ENCODE measurements at places on chromosomes 3 and 15.

GRCh38 chr15:87599616-87600015 lies 656.9 kb downstream of the NTRK3 start:
- DNase-seq, result no peak

DNA sequence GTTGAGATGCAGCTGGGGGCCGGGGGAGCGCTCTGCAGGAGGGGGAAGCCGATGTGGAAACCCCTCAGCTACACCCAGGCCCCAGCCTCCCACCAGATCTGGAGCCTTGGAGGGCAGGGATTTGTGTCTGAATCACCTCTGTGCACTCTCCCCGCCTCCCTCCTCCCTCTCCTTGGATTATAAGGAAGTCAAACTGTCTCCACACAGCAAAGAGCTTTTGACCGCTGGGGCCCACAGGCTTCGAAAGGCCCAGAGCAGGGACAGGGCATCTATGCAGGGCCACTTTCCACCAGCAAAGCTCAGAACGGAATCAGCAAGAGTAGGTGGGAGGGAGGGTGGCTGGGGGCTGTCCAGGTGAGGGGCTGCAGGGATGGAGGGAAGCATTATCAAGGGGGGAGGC lies 68.9 kb downstream of the IQSEC1 start:
- no peak for DNase-seq

GRCh38 chr15:66735909-66736305 lies 33.9 kb downstream of the SMAD6 start:
- no peak for DNase-seq

GRCh38 chr15:89429986-89430385 lies 66.4 kb downstream of the RHCG start:
- no peak for DNase-seq

GRCh38 chr3:194043516-194043915 lies 92.4 kb upstream of the HES1 start:
- DNase-seq, result no peak

GRCh38 chr15:83287541-83288027 lies 3.1 kb upstream of the BNC1 start:
- no peak for DNase-seq

DNA sequence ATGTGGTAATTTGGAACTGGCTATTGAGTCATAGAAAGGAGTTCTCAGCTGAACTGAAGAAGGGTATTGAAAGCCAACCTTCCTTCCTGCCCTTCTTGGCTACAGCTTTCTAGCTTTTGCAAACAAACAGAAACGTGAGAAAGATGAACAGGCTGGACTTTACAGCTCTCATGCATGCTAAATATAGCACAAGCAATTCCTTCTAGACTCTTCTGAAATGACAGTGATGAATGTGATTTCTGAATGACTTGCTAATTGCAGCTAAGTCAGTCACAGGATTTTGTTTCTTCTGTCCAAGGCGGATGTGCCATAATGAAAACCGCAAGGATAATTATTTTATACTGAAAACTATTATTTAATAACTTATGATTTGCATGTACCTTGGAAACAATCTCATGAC lies 36.3 kb downstream of the BCHE start:
- DNase-seq, result no peak

DNA sequence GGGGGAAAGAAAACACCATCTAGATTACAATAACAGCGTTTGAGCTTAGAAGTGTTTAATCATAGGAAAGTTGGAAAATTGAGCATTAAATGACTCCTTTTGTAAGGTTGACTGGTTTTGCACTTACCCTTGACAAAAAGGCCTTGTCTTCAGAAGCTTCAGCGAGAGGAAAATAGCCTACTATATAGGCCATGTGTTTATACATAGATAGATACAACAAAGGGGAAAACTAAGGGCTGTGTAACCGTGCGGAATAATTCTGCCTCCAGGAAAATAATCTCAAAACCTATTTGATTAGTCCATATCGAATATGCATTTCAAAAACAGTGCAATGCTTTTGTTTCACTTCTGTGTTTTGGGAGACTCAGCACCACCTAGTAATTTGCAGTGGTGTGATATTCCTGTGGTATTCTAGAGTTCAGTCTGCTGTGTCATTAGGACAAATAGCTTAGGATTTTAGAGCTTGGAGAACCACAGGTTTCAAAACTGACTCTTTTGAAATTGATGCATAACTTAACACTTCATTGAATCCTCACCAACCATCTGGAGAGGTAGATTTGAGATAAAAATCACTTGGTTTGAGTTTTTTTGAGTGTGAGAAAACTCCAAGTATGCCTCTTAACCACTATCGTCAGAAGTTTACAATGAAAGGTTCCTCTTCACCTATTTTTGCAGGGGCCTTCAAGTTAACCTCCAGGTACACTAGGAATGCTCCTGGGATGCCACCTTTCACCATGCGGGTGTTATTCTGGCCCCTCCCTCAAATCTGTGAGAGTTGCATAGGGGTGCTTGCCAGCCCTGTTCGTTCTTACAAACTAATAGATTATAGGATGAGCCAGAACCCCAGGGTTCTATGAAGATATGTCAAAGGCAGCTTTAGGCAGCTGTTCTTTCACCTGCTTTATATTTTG lies 1.9 kb downstream of the ARHGAP31 start:
- DNase-seq, result no peak

All from NCI-H526 treated with DMSO at 0.1 percent for 48 hours (cell line).